ENCODE measurements at places on chromosomes 6 and 20. TPM values are rescaled to one million over a fixed set of nuclear protein-coding genes. Genes with fewer than 3 reads are reported as not detected.

The RNGTT gene
- 43.9 TPM for total RNA-seq

The BTNL2 gene
- total RNA-seq = not detected

The EDN1 gene
- total RNA-seq = 30.2 TPM

The MCCD1 gene
- not detected for total RNA-seq

DNA sequence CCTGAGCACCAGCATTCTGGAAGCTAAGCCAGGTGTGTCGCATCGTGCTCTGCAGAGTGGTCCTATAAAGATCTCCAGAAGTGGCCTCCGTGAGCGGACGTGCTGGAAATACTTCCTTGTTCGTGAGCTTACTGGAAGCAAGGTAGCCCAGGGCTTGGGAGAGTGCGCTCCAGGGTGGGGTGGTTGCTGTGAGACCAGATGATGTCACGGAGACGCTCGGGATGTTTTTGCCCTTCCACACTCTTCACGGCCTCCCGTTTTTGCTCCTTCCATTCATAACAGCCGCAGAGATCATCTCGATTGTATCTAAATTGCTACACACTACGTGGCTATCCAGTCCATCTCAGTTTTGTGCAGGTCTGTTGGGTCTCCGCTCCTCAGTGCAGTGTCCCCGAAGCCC, 373.4 kb downstream of the THBS2 start:
- DNase-seq = no peak

DNA sequence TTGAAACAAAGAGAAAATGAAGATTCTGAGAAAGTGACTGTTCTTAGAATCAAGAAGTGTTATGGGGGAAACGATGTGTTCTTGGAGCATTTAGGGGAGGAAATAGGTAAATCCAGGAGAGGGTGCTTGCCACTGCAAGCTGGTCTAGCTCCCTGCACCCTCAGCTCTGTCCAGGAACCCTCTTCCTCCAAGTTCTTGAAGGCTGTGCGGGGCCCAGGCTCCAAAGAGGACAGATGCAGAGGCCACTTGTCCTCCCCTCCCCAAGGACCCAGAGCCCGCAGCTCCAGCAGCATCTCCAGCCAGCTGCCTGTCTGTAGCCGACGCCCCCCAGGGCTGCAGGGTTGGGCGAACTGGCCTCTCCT, 87.9 kb downstream of the CDC5L start:
- no peak for DNase-seq

GRCh38 chr20:17666481-17666880, 15.6 kb downstream of the RRBP1 start:
- no peak for DNase-seq

GRCh38 chr6:107115695-107116327, 496 bp upstream of the BEND3 start:
- DNase-seq = peak; percentile 77

DNA sequence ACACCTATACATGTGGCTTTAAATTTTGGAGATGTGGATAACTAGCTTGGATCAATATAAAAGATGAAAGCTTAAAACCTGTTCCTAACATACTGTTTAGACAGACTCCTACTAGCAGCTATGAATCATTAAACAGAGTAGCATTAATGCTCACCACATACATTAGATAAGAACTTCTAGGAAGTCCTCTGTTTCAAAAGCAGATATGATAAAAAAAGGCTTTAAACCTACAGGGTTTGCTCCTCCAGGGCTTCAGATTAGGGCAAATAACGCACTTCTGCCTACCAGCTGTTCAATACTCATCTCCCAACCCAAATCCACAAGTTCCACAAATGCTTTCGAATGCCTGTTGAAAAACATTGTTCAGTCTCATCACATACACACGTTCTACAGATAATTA, 1.5 kb downstream of the REPS1 start:
- no peak for DNase-seq

GRCh38 chr20:61742097-61742825, 323.4 kb downstream of the TAF4 start:
- no peak for DNase-seq

DNA sequence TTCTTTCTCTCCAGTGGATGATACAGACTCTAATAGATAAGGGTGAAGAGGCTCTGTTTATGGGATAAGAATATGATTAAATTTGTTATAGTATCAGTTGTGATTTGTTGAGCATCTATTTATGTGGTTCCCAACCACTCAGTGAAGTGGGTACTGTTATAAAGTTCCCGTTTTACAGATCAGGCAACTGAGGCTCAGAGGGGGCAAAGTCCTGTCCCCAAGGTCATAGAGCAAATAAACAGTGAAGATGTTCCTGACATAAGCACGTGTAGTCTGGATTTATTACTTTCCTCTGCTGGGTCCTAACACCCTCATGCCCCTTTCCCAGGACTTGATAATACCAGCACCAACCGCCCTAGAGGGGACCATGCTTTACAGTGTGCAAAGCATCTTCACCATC, 4.1 kb downstream of the DUSP15 start:
- no peak for DNase-seq

- no peak for DNase-seq
Measured at GRCh38 chr6:109325400-109325801, 56.9 kb downstream of the CD164 start.

DNA sequence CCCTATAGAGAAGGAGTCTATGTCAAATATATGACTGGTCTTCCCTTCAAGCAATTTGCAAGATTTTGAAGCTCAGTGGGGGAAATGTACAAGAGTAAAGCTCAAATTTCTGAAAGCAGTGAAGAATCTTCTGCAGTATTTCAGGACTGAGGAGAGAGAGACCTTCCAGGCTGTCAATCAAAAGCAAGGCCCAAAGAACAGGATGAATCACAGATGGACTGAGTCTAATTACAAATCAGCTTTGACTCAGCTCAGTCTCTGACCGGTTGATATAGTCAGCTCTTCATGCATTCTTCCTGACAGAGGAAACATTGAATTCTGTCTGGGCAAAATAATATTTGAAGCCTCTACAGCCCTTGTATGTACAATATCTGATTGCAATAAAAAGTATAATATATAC, 7.7 kb upstream of the HTR1B start:
- no peak for DNase-seq
